SJSA1 (cell line): ENCODE measurements at places on chromosomes 12 and 14.

GRCh38 chr12:6238875-6239274 lies 38.7 kb downstream of the CD9 start:
- no peak overlapping the region for H3K27ac ChIP-seq
- H3K4me1 ChIP-seq, result 0 out of 2 replicates have a peak, but pooled peaks cover 4% of the 10 kb centered on the region
- peaks cover 64% of the 10 kb centered on the region for H3K36me3 ChIP-seq
- H3K27me3 ChIP-seq, result no peaks in the 10 kb centered on the region
- no peak overlapping the region for H3K4me3 ChIP-seq
- no peak for DNase-seq

GRCh38 chr12:93763746-93764147 lies 86.6 kb downstream of the CRADD start:
- no peak for DNase-seq
- H3K36me3 ChIP-seq, result no peaks in the 10 kb centered on the region
- no peak overlapping the region for H3K27ac ChIP-seq
- peaks cover 20% of the 10 kb centered on the region for H3K4me1 ChIP-seq
- no peak overlapping the region for H3K4me3 ChIP-seq

- DNase-seq, result no peak
- no peak overlapping the region for H3K27ac ChIP-seq
- H3K27me3 ChIP-seq, result no peaks in the 10 kb centered on the region; the same call in 1 of the 2 replicates
- no peaks in the 10 kb centered on the region for H3K36me3 ChIP-seq
- H3K4me3 ChIP-seq, result no peak overlapping the region
Observed at GRCh38 chr14:93535537-93535936, 104.8 kb downstream of the UNC79 start.

- H3K27ac ChIP-seq, result no peak overlapping the region
- H3K4me3 ChIP-seq, result no peak overlapping the region
Observed at GRCh38 chr12:80299219-80299618, 144.8 kb upstream of the PTPRQ start.

DNA sequence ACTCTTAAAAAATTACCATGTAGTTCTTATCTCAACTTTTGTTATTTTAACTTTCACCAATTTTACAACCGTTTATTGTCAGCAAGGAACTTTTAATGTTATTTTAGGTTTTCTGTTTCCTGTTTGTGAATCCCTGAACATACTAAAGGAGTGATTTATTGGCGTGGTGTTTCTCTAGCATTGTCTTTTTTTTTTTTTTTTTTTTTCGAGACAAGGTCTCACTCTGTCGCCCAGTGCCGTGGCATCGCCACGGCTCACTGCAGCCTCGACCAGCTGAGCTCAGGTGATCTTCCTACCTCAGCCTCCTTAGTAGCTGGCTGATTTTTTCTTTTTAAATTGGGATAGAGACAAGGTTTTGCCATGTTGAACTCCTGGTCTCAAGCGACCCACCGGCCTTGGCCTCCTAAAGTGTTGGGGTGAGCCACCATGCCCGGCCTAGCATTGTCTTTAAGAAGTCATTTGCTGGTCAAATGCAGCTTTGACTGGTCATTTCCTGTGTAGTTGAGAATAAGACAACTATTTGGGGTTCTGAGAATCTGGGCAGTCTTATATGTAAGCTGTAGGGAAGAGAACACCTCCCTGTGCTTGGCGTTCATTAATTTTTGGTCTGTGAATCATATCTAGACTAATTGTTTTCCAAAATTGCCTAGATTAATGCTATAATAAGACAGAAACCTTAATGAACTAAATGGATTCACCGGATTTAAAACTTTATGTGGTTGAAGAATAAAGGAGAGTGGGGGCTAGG lies 2.1 kb downstream of the WASHC4 start:
- no peaks in the 10 kb centered on the region; the same call in 1 of the 2 replicates for H3K27me3 ChIP-seq
- DNase-seq, result no peak
- peak overlapping the region; percentile 46 for H3K27ac ChIP-seq
- peak overlapping the region; percentile 90 for H3K4me3 ChIP-seq
- H3K4me1 ChIP-seq, result peaks cover 15% of the 10 kb centered on the region

- no peaks in the 10 kb centered on the region for H3K27me3 ChIP-seq
- no peaks in the 10 kb centered on the region for H3K4me1 ChIP-seq
- H3K36me3 ChIP-seq, result no peaks in the 10 kb centered on the region
- H3K4me3 ChIP-seq, result no peak overlapping the region
Observed at GRCh38 chr12:118694128-118694775, 287.1 kb upstream of the SRRM4 start.

- no peaks in the 10 kb centered on the region for H3K36me3 ChIP-seq
- no peaks in the 10 kb centered on the region for H3K27me3 ChIP-seq
- no peak overlapping the region for H3K27ac ChIP-seq
Observed at GRCh38 chr14:91366749-91367148, 50.9 kb downstream of the CCDC88C start.

- no peak overlapping the region for H3K4me3 ChIP-seq
- H3K36me3 ChIP-seq, result no peaks in the 10 kb centered on the region
- no peak overlapping the region for H3K27ac ChIP-seq
Observed at GRCh38 chr12:91256411-91256810, 73.8 kb upstream of the DCN start.

- H3K27ac ChIP-seq, result peak overlapping the region; percentile 98
- peaks cover 21% of the 10 kb centered on the region for H3K4me1 ChIP-seq
- DNase-seq, result no peak
- peak overlapping the region; percentile 64 for H3K4me3 ChIP-seq
Observed at GRCh38 chr12:12724421-12725085, 7.4 kb downstream of the CDKN1B start.

DNA sequence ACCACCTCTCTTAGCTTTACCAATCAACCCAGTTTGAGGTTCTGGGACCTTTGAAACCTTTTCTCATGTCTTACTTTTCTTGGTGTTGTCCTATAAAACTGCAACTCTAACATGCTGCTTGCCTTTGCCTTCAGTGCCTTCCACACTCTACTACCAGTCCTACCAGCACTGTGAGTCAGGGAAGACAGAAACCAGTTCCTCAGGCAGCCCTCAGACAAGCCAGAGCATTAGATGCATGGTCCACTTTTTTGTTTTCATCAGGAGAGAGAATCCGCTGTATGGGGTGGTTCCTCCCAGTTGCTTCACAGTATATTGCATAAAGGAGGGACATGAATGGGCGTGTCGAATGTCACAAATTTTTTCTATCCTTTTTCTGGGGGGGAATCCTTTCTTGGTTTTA lies 17.3 kb upstream of the KLRB1 start:
- no peaks in the 10 kb centered on the region for H3K27me3 ChIP-seq
- no peaks in the 10 kb centered on the region for H3K4me1 ChIP-seq
- DNase-seq, result no peak
- no peak overlapping the region for H3K4me3 ChIP-seq

DNA sequence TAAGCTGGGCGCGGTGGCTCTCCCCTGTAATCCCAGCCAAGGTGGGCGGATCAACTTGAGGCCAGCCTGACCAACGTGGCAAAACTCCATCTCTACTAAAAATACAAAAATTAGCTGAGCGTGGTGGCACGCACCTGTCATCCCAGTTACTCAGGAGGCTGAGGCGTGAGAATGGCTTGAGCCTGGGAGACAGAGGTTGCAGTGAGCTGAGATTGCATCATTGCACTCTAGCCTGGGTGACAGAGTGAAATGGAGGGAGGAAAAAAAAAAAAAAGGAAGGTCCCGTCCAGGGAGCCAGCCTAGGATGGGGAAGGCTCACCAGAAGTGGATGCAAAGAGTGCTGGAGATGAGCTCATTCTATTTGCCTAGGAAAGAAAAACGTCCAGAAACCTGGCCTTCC lies 1.9 kb upstream of the CD27 start:
- no peak for DNase-seq
- no peaks in the 10 kb centered on the region for H3K4me1 ChIP-seq
- no peaks in the 10 kb centered on the region; the same call in 1 of the 2 replicates for H3K36me3 ChIP-seq

DNA sequence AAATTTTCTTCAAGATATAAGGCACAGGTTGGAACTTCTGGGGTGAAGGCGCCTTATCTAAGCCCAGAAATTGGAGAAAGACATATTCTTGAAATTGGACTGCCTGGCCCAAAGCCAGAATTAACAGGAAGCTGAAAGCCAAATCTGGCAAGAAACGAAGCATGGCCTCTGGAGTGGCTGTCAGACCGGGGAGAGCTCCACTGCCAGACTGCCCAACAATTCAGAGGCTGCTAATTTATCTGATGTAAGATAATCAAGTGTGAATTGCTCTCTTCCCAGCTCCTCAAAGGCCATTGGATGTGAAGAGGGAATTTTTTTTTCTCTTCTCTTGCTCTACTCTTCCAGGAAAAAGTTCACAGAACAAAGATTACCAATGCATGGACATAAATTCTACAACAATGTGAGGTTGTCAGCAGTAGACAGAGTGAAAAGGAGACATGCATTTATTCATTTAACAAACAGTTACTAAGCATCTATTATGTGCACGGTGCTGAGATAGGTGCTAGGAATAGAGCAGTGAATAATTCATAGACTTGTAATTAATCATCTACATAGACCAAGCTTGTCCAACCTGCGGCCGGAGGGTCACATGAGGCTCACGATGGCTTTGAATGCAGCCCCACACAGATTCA lies at the start of gene GDF3:
Gene GDF3, minus strand, starts transcription at position 210 of the 632 bp plus-strand sequence. Its CDS starts 47 bp downstream, at position 163.
- no peak within 1 kb of the TSS for H3K4me3 ChIP-seq
- no peaks in the 10 kb centered on the region for H3K27me3 ChIP-seq
- H3K36me3 ChIP-seq, result no peaks in the 10 kb centered on the region

DNA sequence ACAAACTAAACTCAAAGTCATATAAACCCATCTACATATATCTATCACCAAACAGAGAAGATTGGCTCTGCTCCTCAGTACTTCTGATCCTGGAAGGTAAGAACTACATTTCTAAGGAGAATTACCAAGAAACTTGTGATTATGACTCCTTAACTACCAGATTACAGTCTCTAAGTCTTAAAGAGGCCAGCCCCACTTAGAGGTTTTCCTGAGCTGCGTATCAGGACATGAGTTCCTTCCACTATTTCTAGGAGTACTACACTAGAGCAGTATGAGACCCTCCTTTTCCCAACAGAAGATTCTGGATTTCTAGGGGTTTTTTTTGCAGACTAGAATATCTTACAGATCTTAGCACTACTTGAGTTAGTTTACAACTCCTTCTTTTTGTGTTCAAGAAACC lies at the start of gene NOXRED1:
Gene NOXRED1, minus strand, starts transcription at position 101 of the 400 bp plus-strand sequence. CDS start 634 bp downstream, outside the sequence.
- no peaks in the 10 kb centered on the region for H3K27me3 ChIP-seq
- no peaks in the 10 kb centered on the region for H3K4me1 ChIP-seq
- DNase-seq, result no peak
- no peak within 1 kb of the TSS for H3K27ac ChIP-seq
- H3K4me3 ChIP-seq, result no peak within 1 kb of the TSS

- no peaks in the 10 kb centered on the region for H3K36me3 ChIP-seq
- H3K27me3 ChIP-seq, result no peaks in the 10 kb centered on the region
- H3K27ac ChIP-seq, result no peak overlapping the region
- no peaks in the 10 kb centered on the region for H3K4me1 ChIP-seq
Observed at GRCh38 chr14:58947156-58947555, 241.3 kb upstream of the DAAM1 start.

GRCh38 chr12:16027002-16027401 lies 115.9 kb downstream of the DERA start:
- no peaks in the 10 kb centered on the region for H3K36me3 ChIP-seq
- no peaks in the 10 kb centered on the region for H3K27me3 ChIP-seq
- DNase-seq, result no peak
- no peak overlapping the region for H3K4me3 ChIP-seq
- H3K4me1 ChIP-seq, result no peaks in the 10 kb centered on the region

- no peak overlapping the region for H3K27ac ChIP-seq
- no peak for DNase-seq
- H3K27me3 ChIP-seq, result no peaks in the 10 kb centered on the region
- H3K4me1 ChIP-seq, result peaks cover 33% of the 10 kb centered on the region
- H3K4me3 ChIP-seq, result no peak overlapping the region
Observed at GRCh38 chr14:61099216-61099835, 118.3 kb downstream of the SLC38A6 start.

- no peaks in the 10 kb centered on the region for H3K36me3 ChIP-seq
- peak; percentile 44 for DNase-seq
- H3K27ac ChIP-seq, result peak overlapping the region; percentile 88
- H3K27me3 ChIP-seq, result no peaks in the 10 kb centered on the region
Observed at GRCh38 chr12:124923905-124924734, 9.7 kb upstream of the UBC start.

DNA sequence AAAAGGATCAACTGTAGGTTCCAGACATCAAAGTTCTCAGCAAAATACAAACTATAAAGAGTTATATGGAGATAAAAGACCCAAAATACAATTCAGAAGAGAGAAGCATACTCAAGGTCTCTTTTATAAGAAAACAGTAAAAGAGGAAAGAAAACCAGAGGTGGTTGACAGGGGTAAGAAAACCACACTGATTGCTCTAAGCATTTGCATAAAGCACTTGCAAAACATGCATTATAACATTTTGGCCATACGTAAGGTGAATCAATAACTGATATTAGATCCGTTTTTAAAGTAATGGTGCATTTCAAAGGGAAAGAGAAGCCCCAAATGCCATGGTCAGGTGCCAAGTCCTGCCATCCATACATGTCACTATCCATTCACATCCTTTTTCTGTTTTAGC lies 5.9 kb downstream of the DDHD1 start:
- peaks cover 8% of the 10 kb centered on the region; the same call in 1 of the 2 replicates for H3K4me1 ChIP-seq
- no peak for DNase-seq
- H3K36me3 ChIP-seq, result peaks cover 5% of the 10 kb centered on the region
- no peak overlapping the region for H3K27ac ChIP-seq
- H3K27me3 ChIP-seq, result no peaks in the 10 kb centered on the region

DNA sequence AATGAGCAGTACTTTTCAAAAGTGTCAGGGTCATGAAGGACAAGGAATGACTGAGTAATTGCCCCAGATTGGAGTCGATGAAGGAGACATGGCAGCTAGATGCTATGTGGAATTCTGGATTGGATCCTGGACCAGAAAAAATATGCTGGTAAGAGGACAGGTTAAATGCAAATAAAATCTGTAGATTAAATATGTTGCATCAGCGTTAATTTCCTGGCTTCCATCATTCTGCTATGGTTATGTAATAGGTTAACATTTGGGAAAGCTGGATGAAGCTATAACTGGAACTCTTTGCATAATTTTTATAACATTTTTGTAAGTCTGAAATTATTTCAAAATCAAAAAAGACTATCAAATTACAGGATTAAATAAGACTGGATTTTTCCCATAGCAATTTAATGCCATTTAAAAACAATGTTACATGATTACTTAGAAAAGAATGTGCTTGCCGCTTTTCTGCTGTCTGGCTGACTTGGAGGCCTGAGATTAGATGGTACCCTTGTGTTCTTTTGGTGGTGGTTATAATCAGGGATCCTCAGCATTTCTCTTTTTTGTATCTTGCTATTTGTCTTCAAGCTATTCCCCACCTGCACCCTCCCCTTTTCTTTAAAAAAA lies 65.1 kb downstream of the FBXW8 start:
- H3K36me3 ChIP-seq, result peaks cover 16% of the 10 kb centered on the region
- no peaks in the 10 kb centered on the region for H3K4me1 ChIP-seq
- DNase-seq, result no peak
- H3K27me3 ChIP-seq, result no peaks in the 10 kb centered on the region
- H3K4me3 ChIP-seq, result no peak overlapping the region
